ENCODE measurements at places on chromosomes 7 and 10.

GRCh38 chr10:126009650-126010049 is 113.3 kb downstream of the FANK1 start:
- no peak for DNase-seq

- DNase-seq, result no peak
These were observed 10.7 kb upstream of the FHIP2A start for GRCh38 chr10:114810926-114811325.

DNA sequence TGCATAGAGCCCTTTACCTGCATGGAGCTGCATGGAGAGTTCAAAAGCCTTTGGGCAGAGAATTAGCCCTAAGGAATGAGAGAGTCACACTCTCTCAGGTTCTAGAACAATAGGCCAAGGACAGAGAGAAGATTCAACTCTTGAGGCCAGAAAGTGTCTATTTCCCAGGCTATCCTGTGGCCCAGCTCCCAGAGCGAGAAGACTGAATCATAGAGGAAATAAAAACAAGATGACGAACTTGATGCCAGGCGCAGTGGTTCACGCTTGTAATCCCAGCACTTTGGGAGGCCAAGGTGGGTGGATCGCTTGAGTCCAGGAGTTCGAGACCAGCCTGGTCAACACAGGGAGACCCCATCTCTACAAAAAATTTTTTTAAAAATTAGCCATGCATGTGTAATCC is 18.3 kb upstream of the PODXL start:
- no peak for DNase-seq

DNA sequence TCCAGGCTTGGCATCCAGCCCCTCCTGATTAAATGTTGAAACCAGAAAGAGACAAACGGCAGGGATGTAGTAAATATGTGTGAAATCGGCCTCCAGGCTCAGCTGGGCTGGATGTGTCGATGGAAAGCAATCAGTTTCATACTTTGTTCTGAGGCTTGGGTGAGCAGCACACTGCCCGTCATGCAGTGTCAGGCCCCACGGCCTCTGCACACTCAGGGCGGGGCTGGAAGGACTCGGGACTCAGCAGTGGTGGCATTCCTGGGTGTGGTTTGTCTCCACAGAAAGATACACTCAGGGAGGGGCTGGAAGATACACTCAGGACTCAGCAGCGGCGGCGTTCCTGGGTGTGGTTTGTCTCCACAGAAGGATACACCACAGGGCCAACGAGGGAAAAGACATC is 22.0 kb downstream of the ADGRA1 start:
- no peak for DNase-seq

DNA sequence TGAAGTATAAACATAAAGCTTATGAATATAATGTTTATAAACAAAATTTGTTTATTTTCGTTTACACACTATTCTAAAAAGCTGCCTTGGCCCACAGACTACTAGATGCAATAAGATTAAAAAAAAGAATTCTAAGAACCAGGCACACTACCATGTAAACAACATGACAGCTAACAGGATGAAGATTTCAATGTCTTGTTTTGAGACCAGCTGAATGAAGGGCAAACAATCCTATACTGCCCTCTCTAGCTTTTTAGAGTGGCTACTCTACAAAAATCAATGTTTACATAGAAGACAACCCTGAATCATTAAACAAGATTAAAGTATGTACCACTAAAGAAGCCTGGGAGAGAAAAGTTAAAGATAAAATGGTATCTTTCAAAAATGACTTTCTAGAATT is 38.6 kb downstream of the SLC25A40 start:
- no peak for DNase-seq

DNA sequence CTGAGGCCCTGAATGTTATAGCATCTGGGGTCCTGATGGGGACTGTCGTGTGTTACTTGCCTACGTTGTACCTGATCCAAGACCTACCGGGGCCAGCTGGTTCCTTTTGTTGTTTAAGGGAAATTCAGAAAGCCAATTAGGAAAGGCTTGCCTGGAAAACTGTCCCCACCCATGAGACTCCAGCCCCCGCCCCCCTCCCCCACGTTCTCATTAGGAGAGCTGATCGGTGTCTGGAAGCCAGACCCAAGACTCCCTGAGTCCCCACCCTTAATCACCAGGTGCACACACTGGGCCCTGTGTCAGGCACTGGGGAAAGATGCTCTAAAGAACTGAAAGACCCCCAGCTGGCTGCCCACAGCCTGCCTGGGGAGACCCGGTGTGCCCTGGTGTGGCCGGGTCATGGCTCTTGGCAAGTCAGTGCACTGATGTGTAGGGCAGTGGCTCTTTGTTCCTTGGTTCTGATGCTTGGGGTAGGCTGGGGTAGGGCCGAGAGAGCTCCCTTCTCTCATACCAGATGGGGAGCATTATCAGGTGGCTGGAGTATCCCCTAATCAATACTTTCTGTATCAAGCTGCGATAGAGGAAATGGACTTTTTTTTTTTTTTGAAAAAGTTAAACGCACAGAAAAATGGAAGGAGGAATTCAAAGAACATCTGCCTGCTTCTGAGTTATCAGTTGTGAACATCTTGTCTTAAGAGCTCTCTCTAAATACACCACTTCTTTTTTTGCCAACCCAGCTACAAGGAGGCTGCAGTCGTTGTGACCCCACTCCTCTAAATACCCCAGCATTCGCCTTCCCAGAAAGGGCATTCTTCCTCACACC is 16.9 kb downstream of the TSPAN15 start:
- DNase-seq, result no peak

DNA sequence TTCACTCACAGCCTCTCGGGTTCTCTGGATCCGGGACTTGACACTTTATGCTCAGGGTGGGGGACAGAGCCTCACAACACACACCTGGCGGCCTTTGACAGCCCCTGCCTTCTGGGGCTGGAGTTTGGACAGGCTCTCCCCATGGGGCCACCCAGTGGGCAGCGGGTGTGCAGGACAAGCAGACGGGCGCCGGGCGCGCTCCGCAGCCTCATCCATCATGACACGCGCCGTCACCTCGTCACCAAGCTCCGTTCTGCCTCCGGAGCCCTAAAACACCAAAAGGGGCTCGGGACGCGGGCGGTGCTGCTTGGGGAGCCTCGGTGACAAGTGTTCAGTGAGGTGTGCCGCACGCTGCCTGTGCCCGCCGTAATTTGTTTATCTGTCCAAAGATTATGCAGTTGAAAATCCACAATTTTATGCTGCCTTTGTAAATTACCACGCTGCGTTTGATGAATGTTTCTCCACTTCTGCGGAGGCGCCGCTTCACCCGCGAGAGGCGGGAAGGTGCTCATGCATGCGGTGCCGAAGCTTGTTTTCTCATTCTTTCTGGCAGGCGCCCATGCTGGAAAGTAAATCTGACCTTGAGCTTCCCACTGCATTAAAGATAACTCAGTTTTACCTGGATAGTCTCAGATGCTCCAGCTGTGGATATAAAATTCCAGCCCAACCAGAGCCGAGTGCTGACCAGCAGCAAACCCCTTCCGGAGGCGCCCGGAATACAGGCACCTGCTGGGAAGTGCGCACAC is 6.2 kb downstream of the NKX6-2 start:
- no peak for DNase-seq

DNA sequence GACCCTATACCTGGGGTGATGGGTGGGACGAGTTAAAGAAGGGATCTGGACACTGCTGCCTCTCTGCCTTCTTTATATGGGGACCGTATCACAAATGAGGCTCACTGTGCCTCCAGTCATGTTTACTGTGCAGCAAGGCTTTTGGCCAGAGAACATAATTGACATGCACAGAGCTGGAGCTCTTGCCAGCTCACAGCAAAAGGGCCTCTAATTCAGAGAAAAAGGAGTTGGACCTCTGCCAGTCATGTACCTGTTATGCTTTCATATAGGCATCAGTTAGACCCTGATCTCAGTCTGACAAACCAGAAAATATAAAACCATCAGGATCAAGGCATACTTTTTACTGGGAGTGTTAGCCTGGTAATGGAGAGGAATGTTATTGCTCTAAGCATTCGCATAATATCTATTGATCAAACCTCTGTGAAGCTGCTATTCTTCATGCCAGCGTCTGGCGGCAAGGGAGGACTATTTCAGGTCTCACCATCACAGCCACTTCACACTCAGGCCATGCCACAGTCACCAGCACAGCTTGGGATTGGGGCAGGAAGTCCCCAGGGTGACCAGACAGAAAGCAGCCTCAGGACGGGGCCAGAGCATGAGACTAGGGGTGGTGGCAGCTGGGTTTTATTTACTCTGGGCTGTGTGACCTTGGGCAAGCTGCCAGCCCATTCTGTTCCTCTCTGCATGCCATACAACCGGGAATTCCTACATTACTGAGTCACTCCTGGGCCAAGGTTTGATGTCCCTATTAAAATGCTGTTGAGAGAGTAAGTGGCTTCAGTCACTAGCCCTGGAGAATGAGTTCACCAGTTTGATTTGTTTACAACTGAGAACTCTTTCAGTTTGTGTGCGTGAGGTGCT is 90.1 kb downstream of the NPSR1 start:
- DNase-seq, result no peak

- DNase-seq, result no peak
These were observed 319.3 kb upstream of the LRGUK start for GRCh38 chr7:133807624-133808492.

- DNase-seq, result no peak
These were observed 150.2 kb upstream of the AUTS2 start for GRCh38 chr7:69448071-69448470.

- no peak for DNase-seq
These were observed 8.4 kb upstream of the UCN3 start for GRCh38 chr10:5356302-5356763.

DNA sequence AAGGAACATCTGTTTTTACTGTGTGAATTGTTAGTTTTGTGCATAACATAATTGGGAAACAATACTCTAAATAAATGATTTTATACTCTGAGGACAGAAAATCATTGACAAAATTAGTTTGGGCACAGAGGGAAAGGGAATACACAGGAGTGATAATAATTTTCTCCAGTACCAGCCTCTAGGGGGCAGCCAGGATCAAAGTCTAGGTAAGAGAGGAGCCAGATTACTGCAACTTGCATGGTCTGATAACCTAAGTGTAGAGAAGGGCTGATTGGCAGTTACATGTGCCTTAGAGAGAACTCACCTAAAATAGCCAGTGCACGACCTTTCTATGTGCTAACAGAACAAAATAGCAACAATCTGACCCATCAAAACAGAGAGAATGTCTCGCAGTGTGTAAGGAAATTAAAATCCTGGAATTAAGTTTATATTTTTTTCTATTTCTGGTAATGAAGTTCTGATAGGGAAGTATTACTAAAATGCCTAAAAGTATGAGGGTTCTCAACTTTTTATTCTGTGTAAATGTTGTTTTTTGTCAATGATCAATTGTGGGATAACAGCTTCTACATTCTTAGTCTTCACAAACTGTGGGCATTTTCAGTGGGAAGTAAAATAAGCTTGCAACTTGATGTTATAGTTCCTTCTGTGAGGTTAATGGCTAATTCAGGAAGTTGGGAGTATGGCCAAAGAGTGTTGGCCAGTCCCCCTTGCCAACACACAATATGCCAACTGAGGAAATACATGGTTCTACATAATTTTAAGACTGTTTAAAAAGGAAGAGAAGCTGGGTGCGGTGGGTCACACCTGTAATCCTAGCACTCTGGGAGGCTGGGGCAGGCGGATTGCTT is 66.4 kb downstream of the EXOC6 start:
- peak; percentile 23 for DNase-seq

DNA sequence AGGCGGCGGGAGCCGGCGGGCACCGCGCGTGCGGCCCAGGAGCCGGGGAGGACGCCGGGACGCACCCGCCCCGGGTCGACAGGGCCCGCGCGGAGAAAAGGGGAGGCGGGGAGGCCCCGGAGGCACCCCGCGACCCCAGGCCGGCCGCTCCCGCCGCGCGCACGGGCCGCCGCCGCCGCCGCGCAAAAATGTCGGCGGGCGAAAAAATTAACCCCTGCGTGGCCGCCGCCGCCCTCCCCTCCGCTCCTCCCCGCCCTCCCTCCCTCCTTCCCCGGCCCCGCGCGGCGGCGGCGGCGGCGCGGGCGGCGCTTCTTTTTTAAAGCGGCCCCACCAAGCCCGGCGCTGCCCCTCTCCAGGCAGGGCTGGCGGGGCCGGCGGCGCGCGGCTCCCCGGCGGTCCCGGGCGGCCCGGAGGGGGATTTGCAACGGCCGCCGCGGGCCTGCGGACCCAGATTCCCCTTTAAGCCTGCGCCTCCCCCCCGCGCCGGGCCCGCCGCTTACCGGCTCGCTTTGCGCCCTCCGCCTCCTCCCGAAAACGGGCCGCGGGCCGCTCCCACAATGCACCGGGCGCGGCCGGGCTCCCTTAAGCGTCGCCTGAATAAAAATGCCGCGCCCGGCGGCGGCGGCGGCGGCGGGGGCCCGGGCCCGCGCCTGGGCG is 465 bp downstream of the SEPHS1 start:
- peak; percentile 78 for DNase-seq

- peak; percentile 19 for DNase-seq
These were observed 28.7 kb upstream of the PDCD4 start for GRCh38 chr10:110843031-110843430.

GRCh38 chr10:129912986-129913695 is 50.9 kb downstream of the EBF3 start:
- DNase-seq, result no peak

GRCh38 chr7:48098846-48099245 is 9.8 kb downstream of the UPP1 start:
- no peak for DNase-seq

DNA sequence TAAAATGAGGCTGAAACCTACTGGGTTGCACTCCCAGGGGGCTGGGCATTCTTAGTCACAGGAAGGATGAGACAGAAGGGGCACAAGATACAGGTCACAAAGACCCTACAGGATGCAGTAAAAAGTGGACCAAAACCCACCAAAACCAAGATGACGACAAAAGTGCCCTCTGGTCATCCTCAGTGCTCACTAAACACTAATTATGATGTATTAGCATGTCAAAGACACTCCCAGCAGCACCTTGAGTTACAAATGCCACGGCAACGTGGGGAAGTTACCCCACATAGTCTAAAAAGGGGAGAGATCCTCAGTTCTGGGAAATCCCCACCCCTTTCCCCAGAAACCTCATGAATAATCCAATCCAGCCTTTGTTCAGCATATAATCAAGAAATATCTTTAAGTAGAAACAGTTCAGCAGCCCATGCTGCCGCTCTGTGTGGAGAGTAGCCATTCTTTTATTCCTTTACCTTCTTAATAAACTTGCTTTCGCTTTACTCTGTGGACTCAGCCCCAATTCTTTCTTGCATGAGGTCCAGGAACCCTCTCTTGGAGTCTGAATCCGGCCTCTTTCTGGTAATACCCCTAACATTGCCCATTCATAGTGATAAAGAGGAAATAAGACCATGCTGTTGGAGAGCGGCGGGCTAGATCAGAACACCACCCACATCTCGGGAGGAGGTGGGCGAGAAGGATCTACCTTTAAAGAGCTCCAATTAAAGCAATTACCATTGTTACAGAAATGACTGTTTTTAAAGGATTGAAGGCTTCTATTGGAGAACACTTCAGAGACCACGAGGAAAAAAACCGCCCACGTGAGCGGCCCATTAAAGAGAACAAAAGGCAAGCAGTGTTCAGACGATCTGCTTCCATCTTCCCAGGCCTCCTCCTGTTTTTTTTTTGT is 170.9 kb downstream of the USP6NL start:
- DNase-seq, result peak; percentile 8

- DNase-seq, result no peak
These were observed 5.1 kb downstream of the KAZALD1 start for GRCh38 chr10:101066896-101067355.

- DNase-seq, result no peak
These were observed 138.0 kb upstream of the TARP start for GRCh38 chr7:38411404-38411803.

GRCh38 chr7:105156731-105157130 is 142.7 kb downstream of the KMT2E start:
- DNase-seq, result no peak
